ENCODE measurements at places on chromosomes 16 and 17.

- no peak for DNase-seq
Measured at GRCh38 chr16:8489580-8489979, 100.7 kb downstream of the TMEM114 start.

GRCh38 chr17:746783-747629 lies 5.1 kb downstream of the GEMIN4 start:
- DNase-seq, result no peak

GRCh38 chr16:53041320-53042051 lies 11.2 kb downstream of the CHD9NB start:
- no peak for DNase-seq

GRCh38 chr16:648071-648780 lies 939 bp upstream of the WDR90 start:
- no peak for DNase-seq

GRCh38 chr17:77735566-77736198 lies 222.8 kb upstream of the TNRC6C start:
- DNase-seq, result no peak

DNA sequence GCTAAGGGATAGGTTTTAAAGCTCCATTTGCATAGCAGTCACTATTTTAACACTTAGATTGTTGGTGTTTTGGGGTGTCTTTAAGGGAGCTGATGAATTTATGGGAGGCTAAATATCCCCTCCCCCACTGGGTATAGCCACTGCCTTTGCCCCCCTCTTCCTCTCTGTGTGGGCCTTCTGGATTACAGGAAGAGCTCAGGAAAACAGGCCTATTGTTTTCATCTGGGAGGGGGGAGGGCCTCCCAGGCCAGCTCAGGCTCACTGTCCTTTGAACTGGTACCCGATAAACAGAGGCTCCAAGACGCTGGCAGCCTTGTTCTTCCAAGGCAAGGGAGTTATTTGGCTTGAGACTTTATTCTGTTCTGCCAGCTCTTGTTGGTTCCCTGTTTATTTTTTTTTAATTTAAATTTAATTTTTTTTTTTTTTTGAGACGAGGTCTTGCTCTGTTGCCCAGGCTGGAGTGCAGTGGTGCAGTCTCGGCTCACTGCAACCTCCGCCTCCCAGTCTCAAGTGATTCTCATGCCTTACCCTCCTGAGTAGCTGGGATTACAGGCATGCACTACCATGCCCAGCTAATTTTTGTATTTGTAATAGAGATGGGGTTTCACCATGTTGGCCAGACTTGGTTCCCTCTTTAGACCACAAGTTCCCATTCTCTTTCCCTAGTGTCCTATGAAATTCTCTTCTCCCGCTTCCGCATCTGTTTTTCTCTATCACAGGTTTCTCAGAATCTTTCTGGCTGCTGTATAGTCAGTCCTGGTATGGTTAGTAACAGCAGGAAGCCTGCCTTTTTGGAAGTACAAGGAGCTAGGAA lies 25.1 kb downstream of the MINK1 start:
- DNase-seq, result no peak

All from activated CD4-positive, alpha-beta T cell treated with anti-CD3 and anti-CD28 coated beads, Interleukin-2, amount 50 U/mL, for 4 hours (primary cell).